ENCODE measurements at places on chromosomes 2 and 18. TPM values are rescaled to one million over a fixed set of nuclear protein-coding genes. Genes with fewer than 3 reads are reported as not detected.

CTLA4 gene
- total RNA-seq, result not detected

TSPYL6 gene
- total RNA-seq, result not detected

DNA sequence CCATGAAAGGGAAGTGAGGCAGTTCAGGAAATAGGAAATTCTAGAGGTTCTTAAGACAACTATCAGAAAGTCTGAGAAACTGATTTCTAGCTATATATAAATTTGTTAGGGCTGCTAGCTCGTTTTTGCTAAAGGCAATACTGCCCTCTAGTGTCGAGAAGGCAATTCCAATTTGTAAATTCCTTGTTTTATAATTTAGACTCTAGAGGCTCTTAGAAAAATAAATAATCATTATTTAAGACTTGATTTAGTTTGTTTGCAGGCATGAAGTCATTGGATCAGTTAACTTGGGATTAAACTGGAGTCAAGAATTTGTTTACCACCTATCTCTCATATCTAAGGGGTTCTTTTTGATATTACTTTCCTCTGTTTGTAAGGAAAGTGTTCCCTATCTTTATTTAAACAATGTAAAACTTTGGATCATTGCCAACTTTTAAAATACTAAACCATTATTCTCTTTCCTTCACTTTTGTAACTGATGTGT lies 66.2 kb downstream of the ACVR2A start:
- peak; percentile 37 for DNase-seq

DNA sequence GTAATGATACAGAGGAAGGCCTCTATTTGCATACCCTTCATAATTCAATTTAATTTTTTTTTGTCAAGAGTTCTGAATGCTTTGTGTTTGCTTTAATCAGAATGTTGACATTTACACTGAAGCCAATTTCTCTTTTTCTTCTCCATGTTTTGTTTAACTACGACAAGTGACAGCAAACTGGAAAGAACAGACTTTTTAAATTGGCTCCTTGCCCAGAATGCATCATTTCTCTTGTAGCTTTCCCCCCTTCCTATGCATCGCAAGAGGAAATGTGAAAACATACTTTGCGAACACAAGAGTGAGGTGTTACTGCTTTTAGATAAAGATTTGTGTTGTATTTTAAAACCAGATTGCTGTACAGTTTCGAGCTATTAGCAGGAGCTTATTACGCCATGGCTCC lies 955.2 kb upstream of the CELF4 start:
- no peak for DNase-seq

GRCh38 chr2:238761868-238762267 lies 86.0 kb upstream of the TWIST2 start:
- DNase-seq, result peak; percentile 84

- DNase-seq, result no peak
Measured at GRCh38 chr18:46393961-46394360, 263.1 kb downstream of the LOXHD1 start.

GRCh38 chr2:241981076-241981700 lies 111.7 kb downstream of the RTP5 start:
- DNase-seq, result peak; percentile 14

All from endodermal cell (in vitro differentiated cells).